Activated CD4-positive, alpha-beta T cell treated with anti-CD3 and anti-CD28 coated beads, Interleukin-2, amount 10 ng/mL, durations not matched to agents 7 days and 5 days (primary cell): ENCODE measurements at places on chromosomes 3 and 15. TPM values are rescaled to one million over a fixed set of nuclear protein-coding genes. Genes with fewer than 3 reads are reported as not detected.

GRCh38 chr15:69815793-69816192 is 281.9 kb downstream of the TLE3 start:
- no peak for DNase-seq

GRCh38 chr3:152205097-152205593 is 63.6 kb upstream of the MBNL1 start:
- peak; percentile 30 for DNase-seq

GRCh38 chr3:102471001-102471400 is 36.2 kb downstream of the ZPLD1 start:
- no peak for DNase-seq

DNA sequence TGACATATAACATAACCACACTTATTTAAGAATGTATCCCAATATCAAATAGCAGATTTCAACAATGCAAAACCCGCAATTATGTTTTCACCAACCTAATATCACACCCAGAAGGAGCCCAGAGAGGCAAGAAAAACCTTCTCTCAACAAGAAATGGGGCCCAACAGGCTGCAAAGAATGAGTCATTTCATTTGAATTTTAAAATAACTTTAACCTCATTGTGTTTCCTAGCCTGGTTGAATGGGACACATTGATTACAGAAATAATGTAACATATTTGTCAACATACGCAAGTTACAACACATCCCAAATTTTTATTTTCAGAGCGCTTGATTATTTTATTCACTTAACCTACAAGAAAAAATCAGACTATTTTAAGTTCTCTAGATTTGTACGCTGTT is 365.1 kb upstream of the SLCO3A1 start:
- no peak for DNase-seq

DNA sequence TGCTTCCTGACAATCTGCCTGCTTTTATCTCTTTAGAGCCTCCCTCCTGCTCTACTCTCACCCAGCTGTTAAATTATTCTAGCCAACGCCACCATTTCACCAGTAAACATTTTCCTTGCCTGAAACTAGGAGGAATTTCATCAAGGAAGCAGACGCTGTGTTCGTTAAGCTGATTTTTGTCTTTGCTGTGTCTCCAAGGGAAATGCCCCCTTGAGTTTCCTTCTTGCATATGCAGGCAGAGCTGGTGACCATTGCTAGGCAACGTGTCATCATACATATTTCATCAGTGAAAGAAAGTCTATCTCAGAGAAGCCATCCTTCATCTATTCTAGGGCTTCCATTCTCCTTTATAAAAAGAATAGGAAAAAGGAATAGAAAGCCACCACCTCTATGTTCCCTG is 87.0 kb upstream of the ST8SIA2 start:
- DNase-seq = no peak

GRCh38 chr15:56893364-56893678 is 25.1 kb upstream of the TCF12 start:
- DNase-seq = no peak

- no peak for DNase-seq
Observed at GRCh38 chr3:116897382-116897781, 187.8 kb downstream of the TUSC7 start.

- DNase-seq = peak; percentile 15
Observed at GRCh38 chr3:121654493-121655385, 6.0 kb downstream of the HCLS1 start.

Gene TM6SF1
- total RNA-seq = 12.5 TPM
